ENCODE measurements at places on chromosomes 5 and 9.

- no peak for DNase-seq
Observed at GRCh38 chr5:73994963-73995362, 369.0 kb downstream of the ARHGEF28 start.

DNA sequence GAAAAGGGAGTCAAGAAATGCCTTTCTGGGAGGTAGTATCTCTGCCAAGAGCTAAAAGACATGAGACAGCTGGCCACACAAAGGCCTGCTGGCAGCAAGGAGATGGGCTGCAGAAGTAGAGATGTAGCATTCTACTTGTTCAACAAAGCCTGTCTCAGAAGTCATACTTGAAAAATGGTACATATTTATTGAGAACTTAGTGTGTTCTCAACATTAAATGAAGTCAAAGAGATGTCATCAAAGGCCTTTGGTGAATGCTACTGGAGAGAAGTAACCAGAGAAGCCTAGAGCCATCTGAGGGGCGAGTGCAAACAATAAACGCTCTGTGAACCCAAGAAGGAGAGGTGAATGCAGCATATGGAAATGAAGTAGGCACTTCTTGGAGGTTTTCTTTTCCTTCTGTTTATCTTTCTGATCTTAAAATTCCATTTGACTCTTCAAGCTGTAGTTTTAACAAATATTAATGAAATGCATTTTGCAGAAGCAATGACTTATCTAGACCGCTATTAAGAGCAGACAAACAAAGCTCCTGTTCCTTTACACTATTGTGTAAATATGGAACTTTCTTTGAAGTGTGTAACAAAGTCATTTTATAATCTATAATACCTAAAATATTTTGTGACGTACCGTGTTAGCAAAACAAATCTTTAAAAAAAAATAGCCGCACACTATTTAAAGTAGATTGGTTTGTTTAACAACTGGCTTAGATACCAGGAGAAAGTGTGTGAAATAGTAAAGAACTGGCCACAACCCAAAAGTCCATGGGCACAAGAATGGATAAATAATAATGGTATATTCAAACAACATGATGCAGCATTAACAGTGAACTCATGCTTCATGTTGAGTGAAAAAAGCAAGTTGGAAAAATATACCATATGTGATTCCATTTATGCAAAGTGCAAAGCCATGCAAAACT, 70.2 kb downstream of the ZNF608 start:
- DNase-seq, result no peak

- DNase-seq, result no peak
Observed at GRCh38 chr9:105406369-105406768, 41.5 kb upstream of the FSD1L start.

GRCh38 chr5:149421372-149421685, 42.2 kb upstream of the IL17B start:
- no peak for DNase-seq

GRCh38 chr9:110316261-110317075, 21.2 kb downstream of the TXNDC8 start:
- no peak for DNase-seq

DNA sequence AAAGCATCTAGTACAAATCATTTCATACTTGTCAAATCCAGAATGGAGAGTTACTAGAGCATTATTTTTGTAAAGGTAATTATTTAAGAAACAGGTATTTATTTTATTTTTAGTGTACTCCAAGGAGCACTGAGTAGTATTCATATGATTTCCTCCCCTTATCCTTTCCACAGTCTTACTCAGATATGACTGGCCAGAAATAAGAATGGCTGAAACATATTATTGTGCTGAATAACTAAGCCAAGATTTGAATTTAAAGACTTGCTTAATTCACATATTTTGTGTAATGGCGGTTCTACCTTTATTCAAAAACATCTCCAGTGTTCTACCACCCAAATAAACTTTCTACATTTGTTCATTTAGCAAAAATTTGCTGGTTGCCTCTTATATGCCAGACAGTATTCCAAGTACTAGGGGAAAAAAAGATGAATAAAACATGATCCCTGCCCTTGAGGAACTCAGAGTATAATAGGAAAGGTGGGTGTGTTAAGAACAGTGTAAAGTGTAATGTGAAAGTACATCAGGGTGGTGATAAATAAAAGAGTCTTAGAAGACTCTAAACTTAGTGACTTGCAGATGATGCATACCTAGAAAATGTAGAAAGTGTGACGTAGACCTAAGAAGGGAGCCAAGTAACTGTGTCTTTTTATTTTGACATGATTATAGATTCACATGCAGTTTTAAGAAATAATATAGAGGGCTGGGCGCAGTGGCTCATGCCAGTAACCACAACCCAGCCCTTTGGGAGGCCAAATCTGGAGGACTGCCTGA, 110.4 kb upstream of the GRHPR start:
- DNase-seq, result no peak

DNA sequence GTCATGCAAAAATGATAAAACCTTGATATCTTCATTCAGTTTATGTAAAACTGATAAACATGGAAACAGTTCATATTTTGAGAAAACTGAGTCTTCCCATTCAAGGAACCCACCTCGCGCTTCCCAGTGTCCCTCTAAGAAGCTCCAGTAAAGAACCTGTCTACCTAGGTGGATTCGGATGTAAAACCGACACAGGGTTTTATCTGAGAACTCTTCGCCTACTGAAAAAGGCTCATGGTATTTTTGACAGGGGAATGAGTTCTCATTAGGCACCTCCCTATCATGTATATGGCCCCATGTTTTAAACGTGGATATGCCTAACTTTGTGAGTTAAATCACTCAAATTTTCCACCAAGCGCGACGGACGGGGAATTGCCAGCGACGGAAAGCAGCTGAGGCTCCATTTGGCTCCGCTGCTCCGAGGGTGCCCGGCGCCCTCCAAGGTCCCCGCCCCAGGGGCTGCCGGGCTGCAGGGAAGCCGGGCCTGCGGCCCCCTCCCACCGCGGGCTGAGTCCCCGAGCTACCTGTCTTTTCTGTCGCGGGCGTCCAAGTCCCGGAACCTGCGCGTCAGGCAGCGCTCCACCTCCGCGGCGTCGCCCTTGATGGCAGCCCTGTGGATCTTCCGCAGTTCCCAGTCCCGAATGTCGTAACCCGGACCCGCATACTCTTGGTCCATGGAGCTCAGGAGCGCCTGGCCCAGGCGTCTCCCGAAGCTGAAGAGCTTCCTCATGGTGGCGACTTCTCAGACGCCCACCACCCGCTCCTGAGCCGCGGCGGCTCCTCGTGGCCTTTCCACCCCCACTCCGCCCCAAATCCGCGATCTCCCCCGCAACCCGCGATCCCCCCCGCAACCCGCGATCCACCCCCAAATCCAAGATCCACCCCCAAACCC, 594 bp downstream of the ANKRD18A start:
- peak; percentile 3 for DNase-seq

DNA sequence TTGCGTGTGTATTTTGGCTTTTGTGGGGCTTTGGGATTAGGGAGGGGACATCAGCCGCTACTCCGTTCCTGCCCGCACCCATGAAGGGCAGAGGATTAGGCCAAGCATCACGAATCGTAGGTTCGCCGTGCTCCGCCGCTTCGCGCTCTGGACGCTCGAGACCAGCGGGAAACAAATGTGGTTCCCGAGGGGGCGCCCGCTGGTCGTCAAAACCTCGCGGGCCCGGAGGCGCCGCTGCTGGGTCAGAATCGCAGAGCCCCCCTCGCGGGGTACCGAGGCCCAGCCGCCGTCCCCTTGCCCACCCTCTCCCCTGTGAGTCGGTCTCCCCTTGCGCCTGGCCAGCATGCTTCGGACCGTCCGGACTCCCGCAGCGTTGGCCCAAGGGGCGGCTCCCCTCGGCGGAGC, 2.3 kb upstream of the PAX5 start:
- DNase-seq, result no peak

DNA sequence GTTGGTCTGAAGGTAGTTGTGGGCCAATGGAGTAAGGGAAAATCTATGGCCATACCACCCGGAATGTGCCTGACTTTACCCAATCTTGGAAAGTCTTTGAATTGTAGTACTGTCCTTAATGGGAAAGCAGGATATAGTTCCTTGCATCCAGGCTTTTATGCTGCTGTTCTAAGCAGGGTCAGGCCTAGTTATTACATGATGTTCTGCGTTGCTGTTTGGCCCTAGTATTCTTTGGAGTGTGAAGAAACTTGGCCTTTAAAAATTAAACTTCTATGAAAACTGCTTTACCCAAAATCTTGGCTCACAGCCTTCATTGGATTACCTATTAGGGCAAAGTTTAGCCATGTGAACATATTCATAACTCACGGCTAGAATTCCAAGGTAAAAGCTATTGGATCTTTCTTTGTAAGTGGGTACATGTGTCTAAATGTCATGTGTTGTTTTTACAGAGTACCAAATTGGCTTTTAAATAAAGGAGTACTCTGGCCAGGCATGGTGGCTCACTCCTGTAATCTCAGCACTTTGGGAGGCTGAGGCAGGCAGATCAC, 211.1 kb downstream of the DTWD2 start:
- no peak for DNase-seq
